Type B pancreatic cell (in vitro differentiated cells): ENCODE measurements at places on chromosomes 13 and 19. TPM values are rescaled to one million over a fixed set of nuclear protein-coding genes. Genes with fewer than 3 reads are reported as not detected.

- no peaks in the 10 kb centered on the region for H3K36me3 ChIP-seq
- H3K27me3 ChIP-seq = no peaks in the 10 kb centered on the region
- H3K4me3 ChIP-seq = no peak overlapping the region
- peaks cover 4% of the 10 kb centered on the region for H3K4me1 ChIP-seq
- no peak overlapping the region for H3K27ac ChIP-seq
Measured at GRCh38 chr13:93378184-93378583, 151.6 kb downstream of the GPC6 start.

DNA sequence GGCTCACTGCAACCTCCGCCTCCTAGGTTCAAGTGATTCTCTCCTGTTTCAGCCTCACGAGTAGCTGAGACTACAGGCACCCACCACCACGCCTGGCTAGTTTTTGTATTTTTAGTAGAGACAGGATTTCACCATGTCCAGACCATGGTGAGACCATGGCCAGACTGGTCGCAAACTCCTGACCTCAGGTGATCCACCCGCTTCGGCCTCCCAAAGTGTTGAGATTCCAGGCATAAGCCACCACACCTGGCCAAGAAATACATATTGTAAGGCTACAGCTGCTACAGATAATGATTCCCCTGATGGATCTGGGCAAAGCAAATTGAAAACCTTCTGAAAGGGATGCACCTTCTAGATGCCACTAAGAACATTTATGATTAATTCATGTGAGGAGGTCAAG lies 17.8 kb downstream of the PLPP2 start:
- H3K27me3 ChIP-seq = peaks cover 47% of the 10 kb centered on the region
- no peaks in the 10 kb centered on the region for H3K4me1 ChIP-seq
- DNase-seq = peak; percentile 18
- H3K27ac ChIP-seq = no peak overlapping the region
- H3K4me3 ChIP-seq = no peak overlapping the region
- no peaks in the 10 kb centered on the region for H3K36me3 ChIP-seq

DNA sequence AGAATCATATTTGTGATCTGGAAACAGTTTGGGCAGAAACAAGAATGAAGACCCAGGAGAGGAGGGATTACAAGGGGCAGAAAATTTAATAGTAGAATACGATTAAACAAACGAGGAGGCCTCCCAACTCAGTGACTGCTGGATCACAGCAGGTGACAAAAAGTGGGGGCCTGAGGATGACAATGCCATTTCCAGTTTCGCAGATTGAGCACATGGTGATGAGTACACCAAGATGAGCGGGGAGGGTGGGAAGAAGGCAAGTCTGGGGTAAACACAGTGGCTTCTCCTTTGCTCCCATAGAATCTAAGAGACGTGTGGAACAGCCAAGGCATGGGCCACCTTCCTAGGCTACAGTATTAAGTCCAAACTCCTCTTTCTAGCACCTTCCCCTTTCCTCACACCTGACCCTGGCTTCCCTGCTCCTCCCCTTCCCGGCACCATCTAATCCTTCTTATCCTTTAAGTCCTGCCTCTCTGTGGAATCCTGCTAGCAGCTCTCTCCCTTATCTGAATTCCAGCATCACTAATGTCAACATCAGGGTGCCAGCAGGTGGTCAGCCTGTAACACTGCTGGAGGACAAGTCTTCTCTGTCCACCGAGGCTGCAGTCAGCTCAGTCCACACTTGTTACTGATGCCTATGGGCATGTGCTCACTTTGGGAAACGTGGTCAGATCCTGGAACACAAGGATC lies 13.5 kb downstream of the ATP7B start:
- no peaks in the 10 kb centered on the region for H3K36me3 ChIP-seq
- H3K4me3 ChIP-seq = no peak overlapping the region
- no peak for DNase-seq
- H3K4me1 ChIP-seq = peaks cover 47% of the 10 kb centered on the region

Gene ZNF850
- total RNA-seq = 10.4 and 11.3 TPM in 2 replicates

GRCh38 chr19:30665449-30665848 lies 293.3 kb downstream of the ZNF536 start:
- H3K36me3 ChIP-seq = no peaks in the 10 kb centered on the region
- peaks cover 43% of the 10 kb centered on the region for H3K4me1 ChIP-seq
- no peak for DNase-seq
- H3K27me3 ChIP-seq = peaks cover 7% of the 10 kb centered on the region

Gene NEK3
- 14.7 and 28.3 TPM in 2 replicates for total RNA-seq

- peaks cover 9% of the 10 kb centered on the region for H3K27me3 ChIP-seq
- peak overlapping the region; percentile 20 for H3K4me3 ChIP-seq
- DNase-seq = peak; percentile 78
- no peaks in the 10 kb centered on the region for H3K36me3 ChIP-seq
- H3K4me1 ChIP-seq = peaks cover 5% of the 10 kb centered on the region
Measured at GRCh38 chr13:25114220-25114619, 18.3 kb downstream of the PABPC3 start.

GRCh38 chr19:15101479-15102082 lies 5.6 kb upstream of the SYDE1 start:
- H3K4me3 ChIP-seq = no peak overlapping the region
- no peak for DNase-seq
- no peaks in the 10 kb centered on the region for H3K36me3 ChIP-seq
- H3K4me1 ChIP-seq = peaks cover 1% of the 10 kb centered on the region
- no peak overlapping the region for H3K27ac ChIP-seq

Gene CFD
- 5.5 and 11.3 TPM in 2 replicates for total RNA-seq

DNA sequence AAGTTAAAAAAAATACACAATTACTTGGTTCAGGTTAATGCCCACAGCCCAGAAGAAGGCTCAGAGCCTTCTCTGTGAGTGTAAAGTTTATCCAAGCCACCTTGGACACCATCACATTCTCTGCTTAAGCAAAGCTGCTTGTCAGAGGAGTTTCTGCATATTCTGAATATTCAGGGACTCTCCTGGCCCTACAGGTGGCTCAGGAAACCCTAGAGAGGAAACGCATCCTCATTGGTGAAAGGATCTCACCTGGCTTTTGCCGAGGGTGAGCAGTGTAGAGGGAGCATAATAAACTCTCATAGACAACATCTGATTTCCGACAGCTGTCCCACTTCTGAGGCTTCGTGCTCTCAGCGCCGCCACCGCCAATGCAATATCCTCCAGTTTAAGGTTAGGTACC lies 239.9 kb upstream of the TSHZ3 start:
- DNase-seq = no peak
- H3K36me3 ChIP-seq = no peaks in the 10 kb centered on the region
- H3K27ac ChIP-seq = no peak overlapping the region
- H3K4me1 ChIP-seq = no peaks in the 10 kb centered on the region

DNA sequence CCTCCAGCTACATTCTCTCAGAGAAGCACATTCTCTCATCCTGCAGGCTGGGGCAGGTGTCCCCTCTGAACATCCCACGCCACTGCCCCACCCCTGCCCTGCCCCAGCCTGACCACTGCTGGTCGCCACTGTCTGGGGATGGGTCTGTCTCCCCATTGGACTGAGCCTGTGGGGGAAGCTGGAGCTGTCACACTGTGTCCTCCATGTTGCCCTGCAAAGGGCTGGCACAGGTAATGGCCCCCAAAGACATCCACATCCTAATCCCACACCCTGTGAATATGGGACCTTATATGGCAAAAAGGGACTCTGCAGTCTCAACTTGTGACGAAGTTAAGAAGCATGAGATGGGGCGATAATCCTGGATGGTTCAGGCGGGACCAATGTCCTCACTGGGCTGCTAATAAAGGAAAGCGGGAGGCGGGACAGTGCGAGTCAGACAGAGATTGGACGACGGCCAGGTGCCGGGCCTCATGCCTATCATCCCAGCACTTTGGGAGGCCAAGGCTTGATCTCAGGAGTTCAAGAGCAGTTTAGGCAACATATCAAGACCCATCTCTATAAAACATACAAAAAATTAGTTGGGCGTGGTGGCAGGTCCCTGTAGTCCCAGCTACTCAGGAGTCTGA lies 9.1 kb downstream of the AP2S1 start:
- H3K27me3 ChIP-seq = no peaks in the 10 kb centered on the region
- DNase-seq = no peak
- H3K27ac ChIP-seq = peak overlapping the region; percentile 63
- peaks cover 11% of the 10 kb centered on the region for H3K36me3 ChIP-seq

DNA sequence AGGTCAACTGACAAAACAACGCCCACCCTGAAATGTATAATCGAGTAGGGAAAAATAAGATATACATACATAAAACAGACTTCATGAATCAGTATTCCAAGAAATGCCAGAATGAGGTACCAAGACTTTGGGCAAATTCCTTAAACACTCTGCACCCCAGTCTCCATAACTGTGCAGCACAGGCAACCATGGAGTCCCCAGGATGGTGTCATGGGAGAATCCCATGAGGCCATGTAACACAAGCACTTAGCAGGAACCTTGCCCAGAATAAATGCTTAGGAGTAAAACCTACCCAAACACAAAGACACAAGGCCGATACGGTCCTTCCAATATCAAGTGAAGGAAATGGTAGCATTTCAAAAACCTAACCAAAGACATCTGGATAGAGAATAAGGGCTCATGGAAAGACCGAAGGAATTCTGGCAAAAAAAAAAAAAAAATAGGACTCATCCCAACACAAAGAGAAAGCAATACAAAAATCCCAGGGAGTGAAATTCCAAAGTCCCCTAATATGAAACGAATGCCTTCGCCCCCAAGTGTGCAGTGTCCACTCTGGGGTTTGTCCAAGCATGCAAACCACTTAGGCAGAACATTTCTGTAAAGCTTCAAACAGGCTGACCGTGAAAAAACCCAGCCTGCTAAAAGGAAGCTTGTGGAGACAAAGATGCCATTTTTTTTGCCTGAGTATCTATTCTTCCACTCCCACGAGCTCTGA lies 11.1 kb downstream of the ZC3H4 start:
- no peaks in the 10 kb centered on the region for H3K27me3 ChIP-seq
- peak overlapping the region; percentile 59 for H3K27ac ChIP-seq
- H3K4me3 ChIP-seq = no peak overlapping the region
- peaks cover 41% of the 10 kb centered on the region for H3K4me1 ChIP-seq

DNA sequence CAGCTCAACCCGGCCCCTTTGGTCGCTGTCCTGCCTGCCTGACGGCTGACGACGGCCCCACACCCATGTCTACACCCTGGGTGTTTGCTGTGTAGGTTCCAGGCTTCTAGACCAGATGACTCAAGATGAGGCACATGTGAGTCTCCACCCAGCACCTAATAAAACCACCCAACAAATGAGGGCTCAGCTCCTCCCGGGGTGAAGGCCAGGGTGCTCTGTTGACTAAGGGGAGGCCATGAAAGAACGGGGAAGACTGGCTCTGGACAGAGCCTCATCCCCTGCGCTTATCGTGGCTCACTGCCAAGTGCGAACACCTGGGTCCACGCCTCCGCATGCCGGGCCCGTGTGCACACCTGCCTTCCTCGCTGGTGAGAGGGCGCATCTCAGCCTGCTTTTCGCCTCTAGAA lies 39.6 kb downstream of the COL4A2 start:
- H3K4me3 ChIP-seq = no peak overlapping the region
- DNase-seq = no peak
- no peak overlapping the region for H3K27ac ChIP-seq
- peaks cover 9% of the 10 kb centered on the region for H3K4me1 ChIP-seq
- H3K27me3 ChIP-seq = no peaks in the 10 kb centered on the region

DNA sequence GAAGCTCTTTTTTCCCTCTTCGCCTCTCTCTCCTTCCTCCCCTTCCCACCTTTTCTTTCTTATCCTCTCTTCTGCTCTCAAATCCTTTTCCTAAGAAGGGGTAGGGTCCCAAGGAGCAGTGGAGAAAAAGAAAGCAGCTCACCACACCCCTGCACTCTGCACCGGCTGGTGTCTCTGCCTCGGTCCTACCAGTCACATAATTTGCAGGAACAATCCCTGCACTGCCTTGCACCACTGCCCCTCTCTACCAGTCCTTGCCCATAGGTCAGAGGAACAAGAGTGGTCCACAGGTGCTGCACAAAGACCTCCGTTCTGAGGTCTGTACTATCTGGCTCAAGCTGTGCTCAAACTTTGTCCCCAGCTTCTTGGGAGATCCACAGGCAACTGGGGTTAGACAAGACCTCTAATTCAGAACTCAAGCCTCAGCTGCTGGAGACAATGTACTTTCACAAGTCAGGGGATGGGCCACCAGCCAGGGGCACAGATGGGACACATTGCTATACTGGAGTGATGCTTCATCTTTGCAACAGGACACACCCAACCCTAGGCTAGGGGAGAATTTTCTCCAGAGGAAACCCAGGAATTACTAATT lies 125.4 kb upstream of the ZNF507 start:
- H3K36me3 ChIP-seq = no peaks in the 10 kb centered on the region
- peaks cover 9% of the 10 kb centered on the region for H3K4me1 ChIP-seq
- peaks cover 34% of the 10 kb centered on the region for H3K27me3 ChIP-seq
- no peak overlapping the region for H3K4me3 ChIP-seq
- peak; percentile 48 for DNase-seq

DNA sequence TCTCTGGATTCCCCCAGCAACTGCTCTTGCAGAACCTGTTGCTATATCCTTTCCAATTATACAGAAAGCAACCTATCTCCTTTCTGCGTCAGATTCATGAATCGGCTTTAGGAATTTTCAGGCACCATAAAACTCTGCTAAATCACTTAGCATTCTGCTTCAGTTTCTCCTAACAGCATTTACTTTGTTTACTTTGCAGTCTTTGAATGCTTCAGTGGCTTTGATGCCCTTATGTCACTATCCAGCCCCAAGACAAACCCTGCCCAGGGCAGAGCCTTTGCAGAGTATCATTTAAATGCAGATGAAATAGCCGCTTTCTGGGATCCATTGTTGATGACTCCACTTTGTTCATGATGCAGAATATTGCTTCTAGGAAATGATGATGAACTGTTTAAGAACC lies 43.1 kb downstream of the SLITRK1 start:
- H3K4me3 ChIP-seq = no peak overlapping the region
- no peaks in the 10 kb centered on the region for H3K4me1 ChIP-seq
- H3K36me3 ChIP-seq = no peaks in the 10 kb centered on the region
- H3K27ac ChIP-seq = no peak overlapping the region
- H3K27me3 ChIP-seq = no peaks in the 10 kb centered on the region

- H3K27ac ChIP-seq = peak overlapping the region; percentile 18
- H3K4me1 ChIP-seq = peaks cover 3% of the 10 kb centered on the region
- H3K36me3 ChIP-seq = no peaks in the 10 kb centered on the region
- no peak for DNase-seq
- peaks cover 40% of the 10 kb centered on the region for H3K27me3 ChIP-seq
- H3K4me3 ChIP-seq = no peak overlapping the region
Measured at GRCh38 chr13:94859811-94860210, 147.5 kb upstream of the SOX21 start.

DNA sequence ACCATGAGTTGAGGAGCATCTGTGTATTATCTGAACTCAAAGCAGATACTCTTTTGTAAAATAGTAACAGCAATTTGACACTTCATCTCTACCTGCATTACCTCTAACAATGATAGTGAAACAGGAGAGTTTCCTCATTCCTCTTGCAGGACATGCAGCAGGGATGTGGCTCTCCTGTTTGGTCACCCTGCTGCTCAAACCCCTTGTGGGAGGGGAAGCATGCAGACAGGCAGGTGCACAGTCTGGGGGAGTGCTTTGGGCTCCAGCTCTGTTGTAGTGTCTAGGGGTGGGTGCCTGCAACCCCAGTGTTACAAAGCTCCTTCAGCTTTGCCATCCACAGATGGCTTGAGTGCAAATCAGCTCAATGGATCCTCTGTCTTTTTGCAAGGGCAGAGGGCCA lies 827.6 kb downstream of the DACH1 start:
- no peaks in the 10 kb centered on the region for H3K27me3 ChIP-seq
- DNase-seq = no peak
- H3K4me3 ChIP-seq = no peak overlapping the region
- H3K27ac ChIP-seq = no peak overlapping the region

Gene TEX29
- total RNA-seq = 0.62 and 0.92 TPM in 2 replicates
